ENCODE measurements at places on chromosomes 5 and 9.

DNA sequence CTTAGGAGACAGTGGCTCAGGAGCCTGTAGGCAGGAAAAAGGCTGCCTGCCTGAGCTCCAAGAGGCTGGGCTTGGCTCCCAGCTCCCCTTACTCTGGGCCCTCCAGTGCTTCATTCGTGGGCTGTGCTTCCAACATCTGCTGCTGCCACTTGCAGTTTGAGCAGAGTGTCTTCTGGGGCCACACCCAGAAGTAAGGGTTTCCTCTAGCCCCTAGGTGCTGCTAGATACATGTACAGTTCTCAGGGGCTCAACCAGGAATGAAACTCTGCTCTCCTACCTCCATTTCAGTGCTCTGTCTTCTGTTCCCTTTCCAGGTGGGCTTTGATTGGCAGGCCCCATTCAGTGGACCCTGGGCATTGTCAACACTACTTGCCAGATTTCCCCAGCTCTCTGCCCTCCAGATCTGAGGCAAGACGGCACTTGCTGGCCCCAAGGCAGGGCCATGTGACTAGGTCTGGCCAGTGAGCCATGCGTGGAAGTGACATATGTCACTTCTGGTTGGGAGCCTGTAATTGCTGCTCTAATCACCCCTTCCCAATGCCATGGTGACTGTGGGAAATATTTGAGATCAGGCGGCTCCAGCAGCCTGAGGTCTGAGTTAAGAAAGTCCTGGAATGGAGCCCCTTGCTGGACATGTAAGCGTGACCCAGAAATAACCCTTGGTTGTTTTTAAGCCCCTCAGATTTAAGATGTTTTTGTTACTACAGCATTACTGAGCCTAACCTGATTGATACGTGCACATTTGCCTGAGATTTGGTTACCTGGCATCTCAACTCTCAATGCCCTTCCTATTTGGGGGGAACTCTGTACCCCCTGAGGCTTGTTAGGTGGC, 9.4 kb upstream of the BOD1 start:
- DNase-seq = no peak

- peak; percentile 11 for DNase-seq
Observed at GRCh38 chr5:38329132-38329715, 70.9 kb downstream of the EGFLAM start.

GRCh38 chr5:75235711-75236110, 967 bp downstream of the ANKRD31 start:
- no peak for DNase-seq

DNA sequence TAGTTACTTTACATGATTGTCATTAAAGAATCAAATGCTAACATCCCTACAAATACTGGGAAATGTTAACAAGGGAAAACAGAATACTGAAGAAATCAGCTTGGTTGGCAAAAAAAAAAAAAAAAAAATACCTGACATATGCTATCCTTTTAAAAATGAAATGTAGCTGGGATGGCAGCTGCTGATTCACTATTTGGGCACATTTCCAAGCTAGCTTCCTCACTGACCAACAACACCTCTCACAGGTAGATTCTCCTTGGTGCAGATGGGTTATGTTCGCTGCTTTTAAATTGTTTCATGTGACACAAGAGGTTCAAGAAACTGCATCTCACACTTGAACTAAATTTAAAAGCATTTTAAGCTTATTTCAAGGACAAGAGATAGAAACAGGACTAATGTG, 6.1 kb upstream of the PRUNE2 start:
- no peak for DNase-seq

- DNase-seq = no peak
Observed at GRCh38 chr9:20472342-20473045, 149.8 kb downstream of the MLLT3 start.
